ENCODE measurements at places on chromosomes 12 and 14. TPM values are rescaled to one million over a fixed set of nuclear protein-coding genes. Genes with fewer than 3 reads are reported as not detected.
A peak's percentile ranks its signal among the peaks of the same experiment; 100 is the strongest.

GRCh38 chr12:116213885-116214527 lies 63.5 kb downstream of the MED13L start:
- DNase-seq: no peak

DNA sequence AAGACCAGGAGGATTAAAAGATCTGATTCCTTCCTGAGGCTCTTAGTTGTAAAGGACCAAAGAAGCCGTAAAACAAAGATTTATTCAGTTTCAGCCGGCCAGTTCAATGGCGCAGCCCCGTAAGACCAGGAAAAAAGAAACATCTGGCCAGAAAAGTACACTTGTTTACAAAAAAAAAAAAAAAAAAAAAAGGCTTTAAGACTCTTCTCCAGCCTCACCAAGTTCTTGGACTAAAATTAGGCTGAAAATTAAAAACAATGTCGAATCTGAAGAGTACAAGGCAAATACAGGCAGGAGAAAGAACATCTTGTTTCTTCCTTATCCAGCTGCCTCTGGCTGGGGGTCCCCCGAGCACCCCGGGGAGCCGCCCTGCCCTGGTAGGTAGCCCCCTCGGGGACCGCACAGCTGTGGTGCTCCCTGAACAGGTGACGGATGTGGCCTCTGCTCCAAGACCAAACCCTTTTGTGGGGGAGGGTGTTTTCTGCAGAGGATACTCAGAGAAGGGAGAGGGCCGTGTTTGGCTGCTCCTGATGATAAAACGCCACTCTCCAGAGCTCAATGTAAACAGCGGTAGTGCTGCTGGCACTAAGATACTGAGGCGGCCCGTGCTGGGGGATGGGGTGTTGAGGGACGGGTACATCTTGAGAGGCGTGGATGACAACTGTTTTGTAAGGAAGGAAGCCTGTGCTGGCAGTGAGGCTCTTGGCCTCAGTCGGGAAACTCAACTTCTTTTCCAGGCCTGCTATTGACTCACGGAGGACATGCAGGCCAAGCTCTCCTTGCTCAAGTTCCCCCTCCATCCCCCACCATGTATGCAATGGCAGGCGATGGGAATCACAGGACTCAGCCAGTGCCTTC lies 201.0 kb upstream of the DIO3 start:
- DNase-seq: peak; percentile 72

DNA sequence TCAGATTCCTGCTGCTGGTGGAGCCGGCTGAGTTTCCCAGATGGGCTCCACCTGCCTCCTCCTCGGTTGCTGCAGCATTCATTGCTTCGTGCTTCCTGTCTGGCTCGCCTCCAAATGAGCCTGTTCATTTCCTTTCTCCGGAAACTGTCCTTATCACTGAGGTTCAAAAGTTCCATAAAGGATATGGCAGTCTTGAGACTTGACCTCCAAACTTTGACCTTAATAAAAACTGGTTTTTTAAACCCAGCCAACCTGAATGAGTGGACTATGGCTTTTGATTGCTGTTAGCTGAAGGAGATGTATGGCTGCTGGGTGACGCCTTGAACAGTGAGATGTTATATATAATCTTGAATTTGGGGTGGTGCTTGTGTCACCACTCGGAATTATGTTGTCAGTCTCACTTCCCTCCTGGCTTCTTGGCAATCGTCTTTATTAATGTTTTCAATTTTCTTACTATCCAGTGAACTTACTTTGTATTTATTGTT lies 62.7 kb downstream of the RASSF3 start:
- peak; percentile 62 for DNase-seq

DNA sequence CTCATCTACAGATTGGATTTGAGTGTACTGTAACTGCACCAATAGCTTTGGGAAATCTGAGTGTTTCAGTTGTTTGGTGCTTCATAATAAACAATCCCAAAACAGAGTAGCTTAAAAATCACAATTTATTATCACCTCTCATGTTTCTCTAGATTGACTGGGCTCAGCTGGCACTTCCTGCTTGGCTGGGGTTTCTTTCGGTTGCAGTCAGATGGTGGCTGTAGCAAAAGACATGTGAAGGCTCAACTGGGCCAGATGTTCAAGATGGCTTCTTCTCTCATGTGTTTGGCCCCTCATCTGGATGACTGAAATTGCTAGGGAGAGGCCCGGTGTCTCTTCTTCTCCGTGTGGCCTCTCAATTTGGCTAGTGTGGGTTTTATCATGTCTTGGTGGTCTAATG lies 12.1 kb upstream of the BMP4 start:
- DNase-seq: no peak

- DNase-seq: no peak
These were observed 112.1 kb upstream of the FRMD6 start for GRCh38 chr14:51539571-51540037.

DNA sequence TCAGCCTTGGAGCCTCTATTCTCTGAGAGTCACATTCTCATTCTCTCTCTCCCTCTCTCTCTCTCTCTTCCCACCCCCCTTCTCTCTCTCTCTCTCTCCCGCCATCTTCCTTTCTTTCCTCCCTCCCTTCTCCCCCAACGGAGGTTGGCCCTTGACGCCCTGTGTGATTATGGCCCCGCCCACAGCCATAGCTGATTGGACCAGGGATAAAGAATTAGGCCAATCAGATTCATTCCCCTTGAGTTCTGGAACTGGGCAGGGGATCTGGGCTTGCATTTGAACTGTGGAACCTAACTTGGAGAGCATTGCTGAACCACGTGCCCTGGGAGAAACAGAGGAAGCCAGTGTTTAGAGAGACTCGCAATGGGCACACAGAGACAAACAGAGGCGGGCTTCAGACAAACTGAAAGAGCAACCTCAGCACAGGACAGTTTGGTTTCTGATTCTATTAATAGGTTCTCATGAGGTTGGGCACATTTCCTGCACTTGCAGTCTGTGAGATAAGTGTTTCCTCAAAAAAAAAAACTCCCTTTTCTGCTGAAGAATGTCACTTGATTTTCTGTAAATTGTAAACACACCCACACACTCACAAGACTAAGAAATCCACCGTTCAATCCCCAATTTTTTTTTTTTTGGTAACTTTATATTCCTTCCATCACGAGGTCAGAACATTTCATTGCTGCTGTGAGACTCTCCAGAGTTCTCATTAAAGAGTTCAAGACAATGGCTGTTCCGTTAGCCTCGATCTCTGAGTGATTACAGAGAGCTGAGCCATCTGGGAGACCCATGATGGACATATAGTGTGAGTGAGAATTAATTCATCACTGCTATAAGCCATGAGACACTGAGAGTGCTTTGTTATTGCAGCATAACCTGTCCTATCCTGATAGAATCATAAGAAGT lies 3.5 kb upstream of the P2RX7 start:
- peak; percentile 89 for DNase-seq

- DNase-seq: no peak
These were observed 48.2 kb downstream of the ATF7 start for GRCh38 chr12:53577941-53578352.

TSHR gene
- total RNA-seq: not detected

PLEKHG7 gene
- total RNA-seq: not detected

TCL1B gene
- not detected for total RNA-seq

IAPP gene
- not detected for total RNA-seq

AP5M1 gene
- 34.9 TPM for total RNA-seq

Data from Right ventricle myocardium superior (tissue), 1 donor.